Fibroblast of pulmonary artery (primary cell): ENCODE measurements at places on chromosomes 3 and 15.

DNA sequence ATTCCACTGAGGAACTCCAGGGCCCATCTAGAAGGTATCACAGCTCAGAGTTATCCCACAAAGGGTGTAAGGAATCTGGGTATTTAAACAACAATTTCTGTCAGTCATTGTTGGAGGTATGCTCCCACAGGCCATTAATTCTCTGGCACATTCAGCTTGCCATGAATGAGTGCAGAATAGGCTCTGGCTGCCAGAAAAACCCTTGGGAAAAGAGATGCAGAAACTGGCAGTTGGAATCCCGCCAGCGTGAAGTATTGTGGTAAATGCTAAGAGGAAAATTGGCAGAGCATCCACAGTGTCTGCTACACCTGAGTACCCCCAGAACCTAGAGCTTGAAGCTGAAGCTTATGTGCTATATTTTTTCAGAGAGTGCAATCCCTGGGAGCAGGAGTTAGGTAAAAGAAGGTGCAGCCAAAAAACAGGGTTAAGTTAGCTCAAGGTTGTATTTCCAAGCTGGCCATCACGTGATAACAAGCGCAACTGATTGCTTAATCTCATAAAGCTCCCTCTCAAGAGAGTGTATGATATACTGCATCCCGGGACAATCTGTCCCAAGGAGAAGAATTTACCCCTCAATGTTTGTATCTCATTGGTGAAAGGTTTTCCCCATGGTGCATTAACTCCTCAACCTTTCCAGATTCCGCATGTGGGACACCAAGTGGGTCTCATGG lies 94.2 kb upstream of the ACP3 start:
- DNase-seq, result no peak

DNA sequence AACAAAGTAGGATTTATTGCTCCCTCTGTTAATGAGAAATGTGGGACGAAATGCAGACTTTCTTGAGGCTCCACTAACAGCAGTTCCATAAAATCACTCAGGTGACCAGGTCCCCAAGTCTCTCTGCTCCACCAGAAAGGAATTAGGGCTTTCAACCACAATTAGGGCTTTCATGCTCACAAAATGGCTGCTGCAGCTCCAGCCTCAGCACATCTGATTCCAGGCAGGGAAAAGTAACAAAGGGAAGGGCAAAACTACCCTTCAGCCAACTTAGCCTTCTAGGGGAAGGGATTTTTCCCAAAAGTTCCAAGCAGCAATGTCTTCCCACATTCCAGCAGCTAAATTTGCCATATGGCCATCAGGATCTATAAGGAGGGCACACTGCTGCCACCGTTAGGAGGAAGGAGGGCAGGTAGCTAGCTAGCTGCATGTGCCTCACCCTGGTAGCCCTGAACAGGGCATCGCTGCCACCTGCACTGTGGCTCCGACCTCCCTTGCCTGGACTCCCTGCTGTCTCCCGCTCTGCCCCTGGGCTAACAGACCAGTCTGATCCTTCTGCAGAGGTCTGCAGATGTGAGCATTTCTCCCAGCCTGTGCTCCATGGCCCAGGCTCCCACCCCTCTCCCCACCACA lies 12.8 kb downstream of the CFAP100 start:
- DNase-seq, result no peak

DNA sequence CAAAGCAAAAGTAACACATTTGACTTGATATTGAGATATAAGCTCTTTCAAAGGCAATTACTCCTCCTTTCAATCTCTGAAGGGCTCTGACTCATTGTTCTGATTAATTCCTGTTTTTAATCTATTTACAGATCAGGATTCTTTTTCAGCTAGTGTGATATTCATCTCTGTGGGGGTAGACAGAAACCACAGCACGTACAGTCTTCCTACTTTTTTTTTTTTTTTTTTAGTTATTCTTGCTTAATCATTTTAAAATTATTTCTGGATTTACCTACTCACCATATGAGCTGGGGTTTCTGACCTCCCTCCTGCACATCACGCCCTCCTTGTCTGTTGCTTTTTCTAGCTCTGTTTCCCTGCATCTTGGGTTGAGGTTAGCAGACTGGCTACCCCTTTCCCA lies 1.4 kb downstream of the CNTN3 start:
- DNase-seq, result no peak

- no peak for DNase-seq
Measured at GRCh38 chr3:45236964-45237363, 10.9 kb upstream of the TMEM158 start.

DNA sequence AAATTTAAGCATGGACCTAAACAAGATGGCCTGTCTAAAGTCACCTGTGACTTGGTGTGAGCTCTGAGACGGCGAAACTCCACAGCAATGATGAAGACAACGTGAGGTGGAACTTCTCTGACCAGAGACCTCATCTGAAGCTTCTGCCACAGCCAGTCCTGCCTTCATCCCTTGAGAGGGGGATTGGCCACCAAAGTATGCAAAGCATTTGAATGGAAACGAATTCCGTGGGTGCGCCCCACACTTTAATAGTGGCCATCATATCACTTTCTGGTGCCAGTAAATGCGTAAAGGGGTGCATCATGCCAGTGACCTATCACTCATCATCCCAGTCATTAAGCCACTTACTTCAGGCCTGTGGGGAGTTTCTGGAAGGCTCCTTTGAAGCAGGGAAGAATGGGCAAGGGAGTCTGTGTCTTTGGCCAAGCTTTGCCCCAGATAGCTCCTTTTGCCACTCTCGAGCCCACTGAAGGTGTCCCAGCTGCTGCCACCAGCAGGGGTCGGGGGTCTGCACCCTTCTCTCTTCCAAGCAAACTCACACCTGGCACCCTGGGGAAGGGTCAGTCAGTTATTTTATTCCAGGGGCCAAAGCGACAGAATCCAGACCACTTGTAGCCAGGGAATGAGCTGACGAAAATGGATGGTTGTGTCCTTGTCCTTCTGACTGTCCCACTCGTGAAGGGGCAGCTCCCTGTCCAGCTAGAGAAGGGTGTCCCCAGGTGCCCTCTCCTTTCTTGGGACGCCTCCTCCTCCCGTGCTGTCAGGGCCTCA lies 17.7 kb downstream of the MUC20 start:
- no peak for DNase-seq

DNA sequence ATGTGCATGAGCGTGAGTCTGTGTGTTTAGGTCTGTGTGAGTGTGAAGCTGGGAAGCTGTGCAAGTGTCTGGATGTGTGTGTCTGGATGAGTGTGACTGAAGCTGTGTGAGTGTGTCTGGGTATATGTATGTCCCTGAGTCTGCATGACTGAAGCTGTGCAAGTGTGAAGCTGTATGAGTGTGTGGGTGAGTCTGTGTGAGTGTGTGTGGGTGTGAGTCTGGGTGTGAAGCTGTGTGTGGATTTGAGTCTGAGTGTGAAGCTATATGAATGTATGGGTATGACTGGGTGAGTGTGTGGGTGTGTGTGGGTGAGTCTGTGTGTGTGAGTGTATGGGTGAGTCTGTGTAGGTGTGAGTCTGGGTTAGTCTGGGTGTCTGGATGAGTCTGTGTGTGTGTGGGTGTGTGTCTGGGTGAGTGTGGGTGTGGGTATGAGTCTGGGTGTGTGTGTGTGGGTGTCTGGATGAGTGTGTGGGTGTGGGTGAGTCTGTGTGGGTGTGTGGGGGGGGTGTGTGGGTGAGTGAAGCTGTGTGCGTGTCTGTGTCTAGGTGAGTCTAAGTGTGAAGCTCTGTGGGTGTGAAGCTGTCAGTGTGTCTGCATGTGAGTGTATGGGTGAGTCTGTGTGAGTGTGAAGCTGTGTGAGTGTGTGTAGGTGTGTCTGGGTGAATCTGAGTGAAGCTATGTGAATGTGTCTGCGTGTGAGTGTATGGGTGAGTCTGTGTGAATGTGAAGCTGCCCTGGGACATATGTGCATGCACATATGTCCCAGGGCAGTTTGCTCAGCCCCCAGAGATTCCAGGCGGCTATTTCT lies 20.3 kb downstream of the MINAR1 start:
- no peak for DNase-seq

DNA sequence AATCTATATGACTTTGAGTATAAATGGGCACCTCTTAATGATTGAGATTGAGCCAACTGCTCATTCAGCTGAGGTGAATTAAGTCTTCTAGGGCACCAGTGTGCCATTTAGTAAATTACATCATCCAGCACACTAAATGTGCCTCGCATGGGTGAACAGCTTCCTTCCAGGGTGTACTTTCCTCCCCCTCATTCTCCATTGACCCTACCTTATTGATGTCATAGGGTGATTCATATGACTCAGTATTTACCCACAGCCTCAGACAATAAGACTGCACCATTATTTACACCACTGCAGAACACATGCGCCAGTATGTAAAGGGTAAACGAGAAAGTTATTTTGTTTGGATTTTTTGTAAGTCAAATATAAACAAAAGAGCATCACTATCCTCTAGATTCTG lies 185.2 kb upstream of the ARL6 start:
- no peak for DNase-seq

GRCh38 chr3:49025793-49026520 lies 3.2 kb downstream of the IMPDH2 start:
- no peak for DNase-seq

- DNase-seq, result no peak
Measured at GRCh38 chr3:41364736-41365135, 165.4 kb downstream of the CTNNB1 start.

GRCh38 chr3:39220407-39221140 lies 28.2 kb upstream of the XIRP1 start:
- no peak for DNase-seq
